ENCODE measurements at places on chromosomes 7 and 10. TPM values are rescaled to one million over a fixed set of nuclear protein-coding genes. Genes with fewer than 3 reads are reported as not detected.

SH2D4B gene
- not detected for polyA plus RNA-seq

TPST1 gene
- 17.3 TPM for polyA plus RNA-seq

AOAH gene
- not detected for polyA plus RNA-seq

GJD4 gene
- polyA plus RNA-seq = not detected

IFIT1B gene
- not detected for polyA plus RNA-seq

CCDC126 gene
- 4.9 TPM for polyA plus RNA-seq

CPA2 gene
- polyA plus RNA-seq = not detected

DNA sequence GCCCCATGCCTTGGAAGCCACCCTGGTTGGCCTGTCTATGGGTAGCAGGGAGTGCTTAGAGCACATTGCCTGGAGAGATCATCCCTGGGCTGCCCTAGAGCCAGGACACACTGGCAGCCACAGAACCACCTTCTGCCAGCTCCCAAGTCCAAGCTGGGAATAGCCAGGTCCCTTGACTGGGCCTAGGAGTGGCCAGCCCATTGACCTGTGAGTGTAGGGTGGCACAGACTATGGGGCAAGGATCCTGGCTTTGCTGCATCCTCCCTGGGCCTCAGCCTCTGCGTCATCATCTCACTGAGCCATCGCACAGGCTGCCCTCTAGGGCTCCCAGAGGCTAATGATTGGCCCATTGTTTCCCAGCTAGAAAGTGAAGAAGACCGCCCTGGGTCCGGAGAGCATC lies 7.0 kb downstream of the AQP1 start:
- no peak for DNase-seq

DNA sequence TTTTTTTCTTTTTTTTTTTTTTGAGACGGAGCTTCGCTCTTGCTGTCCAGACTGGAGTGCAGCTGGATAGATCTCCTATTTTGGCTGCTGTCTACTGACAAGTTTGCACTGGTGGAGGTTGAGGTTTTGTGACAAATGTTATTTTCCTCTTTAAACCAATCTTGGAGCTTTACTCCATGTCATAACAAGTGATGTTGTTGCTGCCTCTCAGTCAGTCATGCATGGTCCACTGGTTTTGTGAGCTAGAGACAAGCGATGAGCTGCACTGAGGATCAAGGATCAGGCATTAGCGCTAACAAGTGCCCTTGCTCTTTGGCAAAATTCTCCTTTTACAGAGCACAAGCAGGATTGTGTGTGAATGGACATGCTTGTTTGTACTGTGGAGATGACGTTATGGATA lies 805 bp upstream of the WDFY4 start:
- no peak for DNase-seq

GRCh38 chr10:5360318-5360915 lies 4.3 kb upstream of the UCN3 start:
- no peak for DNase-seq

- DNase-seq = no peak
Observed at GRCh38 chr10:67665491-67665890, 30.5 kb downstream of the CTNNA3 start.

DNA sequence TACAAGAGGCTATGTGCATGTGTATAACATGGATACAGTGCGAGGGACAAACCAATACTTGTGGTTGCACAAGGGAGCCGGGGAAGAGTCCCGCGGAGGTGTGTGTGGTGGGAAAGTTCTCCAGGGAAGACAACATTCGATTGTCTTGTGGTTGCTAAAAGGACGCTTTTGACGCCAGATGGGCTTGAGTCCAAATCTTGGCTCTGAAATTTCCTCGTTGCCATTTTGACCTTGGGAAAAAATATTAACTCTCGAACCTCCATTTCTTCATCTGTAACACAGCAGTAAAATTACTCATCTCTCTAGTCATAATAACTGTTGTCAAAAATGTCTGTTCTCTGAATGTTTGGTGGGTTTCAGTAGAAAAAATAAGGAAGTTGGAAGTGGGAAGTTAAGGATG lies 16.5 kb downstream of the PLXDC2 start:
- DNase-seq = no peak

- DNase-seq = no peak
Observed at GRCh38 chr10:70675496-70676161, 3.3 kb downstream of the ADAMTS14 start.

- DNase-seq = no peak
Observed at GRCh38 chr7:7584653-7585052, 18.0 kb downstream of the MIOS start.

- DNase-seq = peak; percentile 78
Observed at GRCh38 chr7:35975851-35976454, 175.1 kb downstream of the SEPTIN7 start.

GRCh38 chr7:104983076-104983577 lies 30.9 kb upstream of the KMT2E start:
- DNase-seq = no peak

- no peak for DNase-seq
Observed at GRCh38 chr7:5590596-5591277, 167.1 kb upstream of the TNRC18 start.

DNA sequence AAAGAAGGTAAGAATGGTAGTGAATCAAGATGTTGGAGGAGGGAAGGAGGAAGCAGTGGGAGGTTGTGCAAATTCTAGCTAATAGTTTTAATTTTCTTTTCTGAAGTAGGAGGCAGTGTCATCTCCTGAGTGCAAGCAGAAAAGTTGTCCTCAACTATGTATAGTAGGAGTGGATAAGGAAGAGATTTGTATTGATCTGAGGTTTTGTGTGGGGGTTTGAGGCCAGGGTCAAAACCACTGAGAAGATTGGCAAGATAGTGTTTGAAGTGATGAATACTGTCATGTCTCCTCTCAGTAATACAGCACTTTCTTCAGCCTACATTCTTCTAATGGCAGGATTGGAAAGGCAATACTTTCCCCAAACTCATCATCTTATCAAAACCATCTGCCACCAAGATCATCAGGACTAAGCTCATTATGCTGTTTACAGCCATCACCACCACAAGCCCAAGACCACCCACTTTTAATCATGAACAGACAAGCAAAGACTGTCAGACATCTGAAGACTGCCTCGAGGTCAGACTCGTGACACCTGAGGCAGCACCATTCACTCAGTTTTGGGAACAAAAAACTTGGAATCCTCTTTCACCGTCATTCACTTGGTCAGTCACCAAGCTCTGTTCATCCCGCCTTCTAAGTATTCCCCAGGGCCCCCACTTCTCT lies 1.5 kb upstream of the MIOS start:
- DNase-seq = no peak

DNA sequence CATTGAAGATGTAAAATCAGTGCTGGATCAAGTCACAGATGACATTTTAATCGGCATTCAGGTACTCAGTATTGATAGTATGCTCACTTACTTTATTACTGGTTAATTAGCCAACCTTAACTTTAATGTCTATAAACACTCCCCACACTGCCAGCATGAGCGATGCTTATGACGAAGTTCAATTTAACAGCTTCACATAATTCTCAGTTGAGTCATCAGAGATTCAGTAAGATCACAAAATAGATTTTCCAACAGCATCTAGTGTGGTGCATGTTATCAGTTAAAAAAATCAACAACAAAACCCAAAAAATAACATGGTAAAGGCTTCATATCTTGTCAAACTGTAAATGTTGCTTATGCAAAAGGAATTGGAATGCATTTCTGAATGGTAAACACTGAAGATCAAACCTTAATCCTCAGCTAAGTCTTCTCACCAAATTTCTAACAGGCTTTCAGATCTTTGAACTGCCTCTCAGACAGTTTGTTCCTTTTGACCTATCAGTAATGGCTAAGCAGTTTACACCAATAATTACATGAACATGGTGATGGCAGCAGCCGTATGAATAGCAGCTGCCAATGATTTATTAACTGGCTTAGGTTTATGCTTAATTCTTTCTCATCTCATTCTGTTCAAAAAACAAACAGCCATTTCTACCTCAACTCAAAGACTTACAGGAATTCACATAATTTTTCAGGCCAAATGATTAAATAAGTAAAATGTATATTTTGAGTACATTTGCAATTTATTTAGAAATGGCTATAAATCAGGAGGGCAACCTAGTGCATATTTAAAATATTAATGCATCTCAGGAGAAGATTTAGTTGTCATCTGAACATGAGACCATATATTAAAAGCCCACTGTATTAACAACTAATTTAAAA lies 98.5 kb downstream of the CABCOCO1 start:
- DNase-seq = peak; percentile 59

DNA sequence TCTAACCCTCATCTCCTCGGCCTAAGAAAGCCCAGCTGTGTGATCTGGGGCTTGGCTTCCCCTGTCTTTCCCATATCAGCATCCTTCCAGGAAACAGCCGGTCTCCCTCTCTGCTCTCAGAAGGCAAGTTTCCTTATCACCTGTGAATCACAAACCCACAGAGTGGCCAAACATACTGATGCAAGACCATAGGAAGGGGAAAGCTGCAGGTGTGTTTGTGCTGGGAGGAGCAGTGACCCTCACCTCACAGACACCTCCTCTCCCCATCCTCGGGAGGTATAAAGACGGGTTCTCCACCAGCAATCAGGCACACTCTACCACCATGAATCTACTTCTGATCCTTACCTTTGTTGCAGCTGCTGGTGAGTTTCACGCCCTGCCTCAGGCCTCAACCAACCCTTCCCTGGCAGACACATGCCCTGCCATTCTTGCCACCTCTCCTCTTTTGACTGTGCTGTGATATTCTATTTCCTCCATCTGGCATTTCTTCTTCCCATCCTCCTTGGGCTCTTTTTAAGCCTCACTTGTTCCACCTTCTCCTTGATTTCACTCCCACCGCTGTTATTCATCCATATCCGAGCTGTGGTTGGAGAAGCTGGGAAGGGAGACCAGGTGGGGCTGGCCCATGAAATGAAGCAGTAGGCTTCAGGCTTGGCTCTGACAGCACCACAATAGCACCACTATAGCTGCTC lies at the start of gene PRSS2:
Gene PRSS2, plus strand, starts transcription at position 310 of the 692 bp plus-strand sequence. Its CDS starts 13 bp downstream, at position 323.
- DNase-seq = no peak

DNA sequence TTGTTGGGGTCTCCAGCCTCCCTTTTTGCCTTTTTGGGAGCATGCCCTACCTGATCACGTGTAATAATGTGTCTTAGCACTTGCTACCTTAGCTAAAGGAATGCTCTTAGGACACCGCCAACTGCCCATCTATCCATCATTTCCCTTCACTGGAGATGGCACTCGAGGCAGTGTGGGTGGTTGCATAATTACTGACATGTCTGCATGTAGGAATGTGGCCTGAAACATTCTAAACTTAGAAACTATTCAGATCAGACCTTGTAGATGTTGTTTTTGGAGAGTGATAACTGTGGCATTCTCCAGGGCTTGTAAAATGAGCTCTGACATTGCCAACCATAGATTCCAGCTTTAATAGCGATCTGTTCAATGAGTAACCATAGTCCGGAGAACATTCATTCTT lies 365.8 kb downstream of the BBS9 start:
- DNase-seq = no peak

DNA sequence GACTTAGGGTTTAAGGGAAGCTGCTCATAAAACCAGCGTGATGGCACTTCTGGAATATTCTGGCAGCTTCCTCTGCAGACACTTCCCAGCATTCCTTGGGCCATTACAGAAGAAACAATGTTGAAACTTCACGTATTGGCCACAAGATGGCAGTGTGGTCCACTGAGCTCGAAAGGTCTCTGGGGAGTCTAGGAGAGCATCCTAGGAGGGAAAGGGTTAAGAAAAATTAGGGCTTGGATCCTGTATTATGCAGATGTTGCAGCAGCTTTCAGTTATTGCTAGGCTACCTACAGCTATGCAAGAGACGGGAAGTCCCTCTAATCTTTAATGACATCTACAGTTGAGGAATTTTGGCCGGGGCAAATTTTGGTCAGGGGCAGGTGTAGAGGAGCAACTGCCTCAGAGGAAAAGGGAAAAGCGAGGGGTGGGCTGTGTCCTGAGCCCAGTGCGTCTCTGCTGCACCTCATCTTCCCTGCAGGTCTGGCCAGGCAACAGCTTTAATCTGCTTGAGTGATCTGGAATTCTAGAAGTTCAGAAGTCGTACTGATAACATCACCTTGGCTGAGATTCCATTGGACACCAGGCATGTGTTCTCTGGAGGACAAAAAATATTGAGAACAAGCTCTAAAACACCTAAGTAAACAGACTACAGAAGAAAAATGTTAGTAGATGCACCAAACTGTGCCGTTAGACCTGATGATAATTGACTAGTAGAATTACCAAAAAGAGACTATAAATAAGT lies 220.8 kb upstream of the PRSS58 start:
- peak; percentile 56 for DNase-seq

DNA sequence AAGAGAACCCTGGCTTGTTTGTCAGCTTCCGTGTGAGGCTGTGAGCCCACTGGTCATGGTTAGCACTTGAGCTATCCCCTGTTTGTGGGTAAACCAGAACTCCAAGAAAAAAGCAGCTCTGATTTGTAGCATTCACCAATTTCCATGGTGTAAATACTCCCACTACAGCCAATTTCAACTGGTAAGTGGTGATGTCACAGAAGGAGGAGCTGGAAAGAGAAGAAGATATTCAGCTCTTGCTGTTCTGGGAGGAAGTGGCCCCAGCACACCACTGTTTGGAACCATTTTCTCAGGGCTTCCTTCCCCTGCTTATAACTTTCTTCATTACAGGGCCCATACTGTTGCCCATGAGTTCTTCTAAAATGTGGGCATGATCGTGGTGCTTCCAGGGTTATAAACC lies 500.1 kb upstream of the ZMIZ1 start:
- no peak for DNase-seq

- no peak for DNase-seq
Observed at GRCh38 chr10:15494850-15495506, 123.9 kb upstream of the FAM171A1 start.

GRCh38 chr7:76515999-76516443 lies 5.7 kb downstream of the UPK3B start:
- no peak for DNase-seq

DNA sequence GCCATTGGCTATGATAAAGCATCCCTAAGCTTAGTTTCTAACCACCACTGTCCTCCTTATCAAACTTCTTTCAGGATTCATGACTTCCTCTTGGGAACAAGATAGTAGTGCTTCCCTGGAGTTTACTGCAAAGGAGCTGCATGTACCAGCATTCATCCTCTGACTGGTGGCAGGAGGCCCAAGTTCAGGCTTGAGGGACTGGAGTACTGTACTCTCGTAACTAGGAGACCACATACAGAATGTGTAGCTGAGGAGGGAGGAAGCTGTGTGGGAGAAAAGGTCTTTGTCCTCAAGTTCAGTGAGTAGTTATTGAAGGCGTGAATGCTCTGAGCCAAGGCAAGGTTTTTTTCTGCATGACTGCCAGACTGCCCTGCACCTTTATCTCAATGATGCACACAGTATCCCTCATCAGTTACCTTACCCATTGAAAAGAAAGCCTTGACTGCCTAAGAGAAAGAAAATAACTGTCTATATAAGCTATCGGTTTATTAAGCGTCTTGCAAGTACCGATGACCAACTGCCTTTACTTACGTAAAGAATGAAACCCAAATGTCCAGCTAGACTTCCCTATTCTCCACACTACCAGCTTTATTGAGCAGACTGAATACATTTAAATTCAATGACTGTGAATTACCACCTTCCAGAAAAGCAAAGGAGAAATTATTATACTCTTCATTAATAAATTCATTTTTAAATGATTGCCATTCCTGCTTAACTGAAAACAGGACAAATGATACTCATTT lies 12.8 kb downstream of the SCRN1 start:
- DNase-seq = no peak

- no peak for DNase-seq
Observed at GRCh38 chr10:123587110-123587509, 79.0 kb upstream of the GPR26 start.
